ENCODE measurements at places on chromosomes 4 and X.

- no peak for DNase-seq
These were observed 17.9 kb upstream of the HAND2 start for GRCh38 chr4:173547889-173548288.

DNA sequence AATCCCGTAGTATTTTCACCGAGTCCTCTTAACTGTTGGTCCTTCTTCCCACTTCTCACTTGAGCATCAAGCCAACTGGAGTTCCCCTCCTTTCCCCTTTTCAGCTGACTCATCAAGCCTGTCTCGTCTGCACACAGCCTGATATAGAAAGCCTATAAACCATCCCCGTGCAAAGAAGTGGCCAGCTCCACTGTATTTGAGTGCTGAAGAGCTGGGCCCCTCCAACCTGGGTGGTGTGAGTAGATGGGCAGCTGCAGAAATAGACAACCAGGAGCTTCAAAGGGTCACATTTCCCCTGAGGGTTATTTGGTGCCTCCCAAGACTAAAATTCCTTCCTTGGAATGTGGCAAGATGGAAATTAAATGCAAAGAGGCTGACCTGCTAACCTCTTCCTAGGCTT lies 199.7 kb downstream of the HS6ST2 start:
- no peak for DNase-seq

GRCh38 chrX:131634900-131635299 lies 91.0 kb downstream of the OR13H1 start:
- no peak for DNase-seq

DNA sequence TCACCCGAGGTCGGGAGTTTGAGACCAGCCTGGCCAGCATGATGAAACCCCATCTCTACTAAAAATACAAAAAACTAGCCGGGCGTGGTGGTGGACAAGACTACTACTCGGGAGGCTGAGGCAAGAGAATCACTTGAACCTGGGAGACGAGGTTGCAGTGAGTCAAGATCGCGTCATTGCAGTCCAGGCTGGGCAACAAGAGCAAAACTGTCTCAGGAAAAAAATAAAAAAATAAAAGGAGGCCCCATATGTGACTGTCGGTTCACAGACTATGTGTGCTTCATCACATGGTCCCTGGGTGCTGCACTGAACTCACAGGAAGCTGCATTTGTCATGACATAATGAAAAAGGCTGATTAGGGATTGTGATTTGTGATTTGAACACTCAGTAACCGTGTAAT lies 6.4 kb downstream of the TRIML1 start:
- peak; percentile 66 for DNase-seq

DNA sequence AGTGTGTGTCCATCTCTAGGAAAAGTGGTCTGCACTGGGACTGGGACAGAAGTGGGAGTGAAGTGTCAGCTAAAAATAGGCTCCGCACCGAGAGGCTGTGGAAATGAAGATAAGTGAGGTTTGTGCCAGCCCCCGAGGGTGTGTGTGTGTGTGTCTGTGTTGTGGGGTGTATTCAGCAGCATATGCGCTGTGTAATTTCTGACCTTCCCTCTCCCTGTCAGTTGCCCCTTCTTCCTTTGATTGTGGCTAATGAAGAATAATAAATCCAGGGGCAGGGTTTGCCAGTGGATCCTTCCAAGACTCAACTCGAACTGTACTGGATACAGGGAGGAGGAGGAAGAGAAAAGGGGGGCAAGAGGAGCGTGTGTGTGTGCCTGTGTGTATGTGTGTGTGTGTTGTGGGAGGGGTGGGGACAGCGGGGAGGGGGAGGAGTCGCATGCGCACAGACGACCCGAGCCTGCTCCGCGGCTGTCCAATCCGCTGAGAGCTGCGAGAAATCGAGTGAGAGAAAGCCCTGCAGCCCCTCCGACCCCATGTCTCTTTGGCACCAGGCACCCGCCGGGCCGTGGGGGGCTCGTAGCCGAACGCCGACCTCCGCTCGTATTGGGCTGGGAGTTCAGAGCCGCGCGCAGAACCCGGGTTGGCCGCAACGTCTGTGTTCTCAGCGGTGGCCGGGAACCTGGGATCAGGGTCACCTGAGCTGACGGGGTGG lies 916 bp upstream of the POU4F2 start:
- DNase-seq: no peak

DNA sequence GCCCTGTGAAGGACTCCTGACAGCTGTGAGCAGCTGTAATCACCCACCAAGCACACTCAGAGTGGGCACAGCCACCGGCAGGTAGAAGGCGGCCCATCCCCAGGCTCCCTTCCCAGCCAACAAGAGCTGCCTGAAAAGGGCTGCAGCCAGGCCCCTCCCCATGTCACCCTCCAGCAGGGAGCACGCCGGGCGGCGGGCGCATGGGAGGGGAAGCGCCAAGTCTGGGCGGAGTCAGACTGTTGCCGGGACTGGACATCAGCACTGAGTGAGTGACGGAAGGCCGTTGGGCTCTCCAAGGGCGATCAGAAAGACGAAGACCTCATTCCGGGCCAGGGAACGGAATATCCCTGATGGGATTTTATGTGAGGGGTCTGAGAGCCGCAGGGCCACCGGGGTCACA lies 82.1 kb downstream of the PPP2R2C start:
- DNase-seq: no peak

- no peak for DNase-seq
These were observed 11.3 kb downstream of the TBC1D1 start for GRCh38 chr4:37902212-37902611.

GRCh38 chrX:154481911-154482601 lies 3.0 kb upstream of the LAGE3 start:
- no peak for DNase-seq

DNA sequence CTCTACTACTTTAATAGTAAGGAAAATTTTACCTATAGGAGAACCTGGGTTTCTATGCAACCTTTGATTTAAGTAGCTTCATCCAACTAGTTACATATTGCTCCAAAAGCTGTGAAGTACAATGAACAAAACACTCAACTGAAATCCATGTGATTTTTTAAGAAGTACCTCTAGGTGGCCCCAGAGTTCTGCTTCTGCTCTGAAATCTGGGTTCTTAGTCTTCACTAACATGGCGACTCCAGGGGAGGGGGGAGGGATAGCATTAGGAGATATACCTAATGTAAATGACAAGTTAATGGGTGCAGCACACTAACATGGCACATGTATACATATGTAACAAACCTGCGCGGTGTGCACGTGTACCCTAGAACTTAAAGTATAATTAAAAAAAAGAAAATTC lies 73.4 kb upstream of the MAGEB2 start:
- peak; percentile 47 for DNase-seq

DNA sequence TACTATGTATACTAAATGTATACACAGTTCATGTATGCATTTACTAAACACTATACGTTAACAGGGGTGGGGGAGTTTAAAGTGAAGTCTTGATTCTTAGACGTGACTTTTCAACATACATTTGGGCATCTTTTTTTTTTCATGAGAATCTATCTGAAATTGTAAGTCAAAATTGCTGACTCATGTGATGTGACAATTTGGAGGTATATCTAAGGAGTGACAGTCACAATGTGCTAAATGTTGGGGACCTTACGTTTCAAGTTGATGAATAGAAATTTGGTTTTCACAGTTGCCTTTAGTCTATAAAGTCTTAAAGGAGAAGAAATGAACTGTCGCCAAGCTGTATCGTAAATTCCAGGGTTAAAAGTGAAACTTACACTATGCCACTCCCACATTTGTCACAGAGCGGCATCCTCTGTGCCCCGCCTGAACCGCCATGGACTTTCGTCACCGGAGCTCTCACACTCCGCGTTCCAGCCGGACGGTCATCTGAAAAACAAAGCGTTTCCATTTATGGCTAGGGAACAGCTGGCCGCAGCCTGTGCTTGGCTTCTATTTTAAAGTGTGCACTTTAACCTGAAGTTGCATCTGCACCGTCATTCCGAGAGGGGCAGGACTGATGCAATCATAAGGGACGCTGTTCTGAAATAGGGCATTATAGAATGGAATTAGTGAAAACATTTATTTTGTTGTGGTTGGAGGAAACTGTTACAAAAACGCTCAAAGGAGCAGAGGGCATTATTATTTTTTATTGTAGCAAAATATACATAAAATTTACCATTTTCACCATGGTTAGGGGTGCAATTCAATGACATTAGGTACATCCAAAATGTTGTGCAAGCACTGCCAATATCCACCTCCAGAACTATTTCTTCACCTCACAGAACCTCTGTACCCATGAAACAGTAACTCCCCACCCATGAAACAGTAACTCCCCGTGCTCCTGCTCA lies 30.9 kb downstream of the PDLIM3 start:
- DNase-seq: peak; percentile 76

- peak; percentile 69 for DNase-seq
These were observed 80.0 kb downstream of the FAT1 start for GRCh38 chr4:186643501-186644310.

- no peak for DNase-seq
These were observed 107.5 kb downstream of the EGF start for GRCh38 chr4:110020139-110020538.

DNA sequence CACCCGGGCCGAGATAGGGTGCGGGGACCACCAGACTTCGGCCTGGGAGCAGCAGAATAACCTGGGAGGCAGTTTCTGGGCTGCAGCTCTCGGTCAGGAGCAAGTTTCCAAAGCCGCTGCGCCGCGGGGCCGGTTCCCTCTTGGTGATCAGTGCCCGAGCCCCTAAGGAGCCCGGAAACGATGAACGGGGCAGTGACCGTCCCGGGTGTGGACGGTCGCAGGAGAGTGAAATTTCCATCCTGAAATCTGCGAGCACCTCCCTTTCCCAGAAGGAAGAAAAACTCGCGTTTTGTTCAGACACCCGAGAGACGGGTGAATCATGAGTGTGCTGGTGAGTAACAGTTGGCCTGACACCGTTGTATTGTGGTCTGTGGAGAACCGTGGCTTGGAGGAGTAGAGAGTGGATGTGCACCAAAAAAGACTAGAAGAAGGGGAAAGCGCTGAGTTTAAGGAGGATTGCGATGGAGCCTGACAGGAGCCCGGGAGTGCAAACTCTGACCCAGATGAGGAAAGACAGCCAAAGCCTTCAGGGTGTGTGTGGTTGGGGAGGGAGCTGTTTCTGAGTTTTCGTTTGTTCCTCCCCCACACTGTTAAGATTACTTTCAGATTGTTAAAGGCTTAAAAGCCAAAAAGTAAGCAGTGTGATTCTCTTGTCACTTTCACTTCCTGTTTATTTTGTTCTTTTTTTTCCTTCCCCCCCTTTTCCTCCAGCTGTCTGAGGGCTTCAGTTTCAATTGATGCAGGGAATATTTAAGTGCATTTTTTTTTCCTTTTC lies 828 bp downstream of the MCUB start:
- peak; percentile 59 for DNase-seq

DNA sequence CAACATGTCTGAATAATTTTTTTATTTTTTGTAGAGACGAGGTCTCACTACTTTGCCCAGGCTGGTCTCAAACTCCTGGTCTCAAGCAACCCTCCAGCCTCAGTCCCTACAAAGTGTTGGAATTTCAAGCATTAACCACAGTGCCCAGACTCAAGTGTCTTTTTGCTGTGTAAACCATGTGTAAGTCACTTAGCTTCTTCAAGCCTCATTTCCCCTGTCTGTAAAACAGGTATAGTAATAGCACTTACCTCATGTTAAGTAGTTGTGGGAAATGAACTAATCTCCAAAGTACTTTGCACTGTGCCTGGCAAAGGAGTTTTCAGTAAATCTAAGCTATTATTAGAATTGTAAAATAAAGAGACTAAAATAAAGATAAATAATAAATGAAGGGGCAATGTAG lies 35.7 kb downstream of the STBD1 start:
- DNase-seq: no peak

GRCh38 chrX:28582511-28582910 lies 4.7 kb upstream of the IL1RAPL1 start:
- DNase-seq: no peak

- DNase-seq: no peak
These were observed 311.6 kb downstream of the GALNTL6 start for GRCh38 chr4:172124656-172125308.

DNA sequence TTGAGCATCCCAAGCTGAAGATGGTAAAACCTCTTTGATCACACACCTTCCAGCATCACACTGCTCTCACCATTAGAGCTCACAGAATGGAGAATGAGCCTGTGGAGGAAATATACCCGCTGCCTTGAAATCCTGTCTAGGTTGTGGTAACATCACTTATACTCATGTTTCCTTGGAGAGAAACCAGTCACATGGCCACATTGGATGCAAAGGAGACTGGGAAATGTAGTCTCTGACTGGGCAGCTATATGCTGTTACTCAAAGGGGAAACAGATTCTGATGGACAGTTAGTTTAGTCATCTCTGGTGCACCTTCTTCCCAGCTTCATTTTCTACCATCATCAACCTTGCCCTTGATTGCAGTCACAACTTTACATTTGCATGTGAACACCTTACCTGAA lies 286.3 kb downstream of the ANKRD50 start:
- no peak for DNase-seq

DNA sequence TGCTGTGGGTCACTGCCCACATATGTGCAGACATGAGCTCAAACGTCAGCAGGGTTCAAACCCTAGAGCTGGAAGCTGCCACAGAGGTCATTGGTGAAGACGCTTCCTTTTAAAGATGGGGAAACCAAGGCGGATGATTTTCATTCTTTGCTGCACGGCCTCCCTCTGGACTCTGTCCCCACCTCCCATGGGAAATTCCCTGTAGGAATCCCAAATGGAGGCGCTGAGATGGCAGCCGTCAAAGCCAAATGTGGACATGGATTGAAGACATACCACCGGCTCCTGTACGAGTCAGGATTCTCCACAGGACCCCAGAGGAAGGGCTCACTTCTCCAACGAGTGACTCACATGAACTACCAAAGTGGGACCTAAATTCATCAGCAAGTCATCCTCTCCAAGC lies 286.4 kb downstream of the CRLF2 start:
- no peak for DNase-seq

- no peak for DNase-seq
These were observed 758 bp downstream of the SDAD1 start for GRCh38 chr4:75989846-75990528.

- DNase-seq: no peak
These were observed 35.3 kb upstream of the VSIG4 start for GRCh38 chrX:66074920-66075879.

DNA sequence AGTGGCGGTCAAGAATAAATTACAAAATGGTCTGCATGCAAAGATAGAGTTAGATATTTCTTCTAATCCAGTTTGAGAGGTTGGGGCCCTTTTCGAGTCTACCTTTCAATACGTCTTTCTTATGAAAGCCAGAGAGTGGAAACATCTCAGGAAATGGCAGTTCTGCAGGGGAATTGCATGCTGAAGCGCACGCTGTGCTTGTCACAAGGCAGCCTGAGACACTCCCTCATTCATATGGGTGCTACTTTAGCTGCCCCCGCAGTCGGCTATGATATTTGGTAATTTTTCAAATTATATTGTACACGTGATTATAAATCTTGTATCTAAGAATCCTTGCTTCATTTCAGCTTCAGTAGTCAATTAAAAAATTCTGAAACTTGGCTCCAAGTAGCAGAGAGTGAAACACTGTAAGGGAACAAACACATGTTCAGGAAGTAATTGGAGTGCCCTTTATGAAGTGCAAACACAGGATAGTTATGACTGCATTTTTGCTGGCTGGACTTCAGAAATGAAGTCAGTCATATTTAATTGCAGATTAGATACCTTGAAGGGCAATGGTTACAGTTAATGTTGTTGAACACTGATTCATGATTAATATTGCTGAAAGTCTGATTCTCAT lies 145.5 kb upstream of the NAP1L5 start:
- DNase-seq: no peak
